ENCODE measurements at places on chromosomes 16 and 17.

DNA sequence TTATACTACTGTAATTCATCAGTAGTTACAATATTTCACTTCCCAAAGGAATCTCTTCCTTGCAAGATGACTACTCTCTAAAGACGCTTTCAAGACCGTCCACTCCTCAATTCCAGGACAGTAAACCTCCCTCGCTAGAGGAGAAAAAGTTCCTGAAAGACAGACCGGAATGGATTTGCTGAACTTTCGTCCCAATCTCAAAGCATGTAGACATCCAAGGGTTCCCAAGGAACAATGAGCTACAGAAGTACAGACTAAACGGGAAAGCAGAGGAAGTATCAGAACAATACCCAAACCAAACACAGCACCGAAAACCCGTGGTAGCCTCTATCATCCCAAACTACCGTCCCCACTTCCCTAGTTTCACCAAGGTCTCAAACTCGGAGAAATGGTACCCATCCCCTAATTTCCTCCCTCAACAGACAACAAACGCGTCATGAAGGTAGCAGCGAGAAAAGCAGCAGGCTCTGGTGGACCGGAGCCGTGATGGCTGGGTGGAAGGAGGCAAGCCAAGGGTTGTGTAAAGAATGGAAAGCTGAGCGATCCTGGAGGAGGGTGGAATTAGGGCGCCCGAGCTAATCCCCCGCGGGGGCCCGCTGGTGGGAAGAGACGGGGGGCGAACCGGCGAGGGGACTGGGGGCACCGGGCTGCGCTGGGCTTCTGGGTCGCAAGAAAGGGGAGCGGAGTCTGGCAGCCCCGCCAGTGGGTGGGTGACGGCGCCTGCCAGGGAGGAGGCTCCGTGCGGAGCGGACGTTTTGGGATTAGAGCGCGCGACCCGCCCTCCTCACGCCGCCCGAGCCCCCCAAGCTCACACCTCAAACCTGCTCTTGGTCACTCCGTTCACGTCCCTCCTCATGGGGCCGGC lies 647 bp downstream of the FBXL20 start:
- no peak for DNase-seq

- no peak for DNase-seq
Observed at GRCh38 chr17:44438636-44439035, 49.2 kb upstream of the ITGA2B start.

- DNase-seq, result no peak
Observed at GRCh38 chr17:79609673-79610645, 892 bp downstream of the RBFOX3 start.

GRCh38 chr17:48985436-48986245 lies 11.5 kb upstream of the IGF2BP1 start:
- no peak for DNase-seq
